NK-92 treated with Interleukin-12 subunit alpha and Interleukin-12 subunit beta, amount 100 ng/mL, for 24 hours (cell line): ENCODE measurements at places on chromosomes 5 and 9.

DNA sequence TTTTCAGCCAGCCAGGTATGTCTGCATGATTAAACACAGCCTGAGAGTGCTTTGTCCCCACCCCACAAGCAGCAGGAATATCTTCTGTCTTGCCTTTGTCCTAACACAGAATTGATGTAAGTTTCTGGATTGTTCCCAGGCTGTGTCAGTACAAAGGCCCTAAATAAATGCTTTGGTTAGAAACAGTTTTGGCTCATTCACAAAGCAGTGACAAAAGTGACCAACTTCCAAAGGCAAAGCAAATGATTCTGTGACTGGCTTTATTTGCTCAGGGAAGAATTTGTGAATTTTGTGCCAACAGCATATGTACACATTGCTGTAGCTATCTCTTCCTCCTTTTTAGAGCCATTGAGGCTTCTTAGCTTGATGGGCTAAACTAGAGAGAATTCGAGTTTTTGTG, 133.7 kb downstream of the PLPPR1 start:
- no peak for DNase-seq

DNA sequence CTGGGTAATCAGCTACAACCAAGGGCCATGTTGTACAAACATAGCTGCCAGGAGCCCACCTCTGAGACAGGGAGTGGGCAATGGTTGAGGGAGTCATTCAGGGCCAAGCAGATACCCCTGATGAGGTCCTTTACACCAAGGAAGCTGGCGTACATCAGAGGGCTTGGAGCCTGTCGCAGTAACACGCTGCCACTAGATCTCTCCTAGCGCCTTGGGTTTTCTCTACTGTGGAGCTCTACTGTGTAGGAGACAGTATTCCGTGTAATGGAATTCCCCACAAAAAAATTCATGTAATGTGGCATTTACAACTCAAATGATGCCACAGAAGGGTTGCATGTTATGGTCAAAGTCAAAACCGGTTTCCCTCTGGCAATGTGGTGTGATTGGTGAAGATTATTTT, 41.4 kb upstream of the CRB2 start:
- no peak for DNase-seq

DNA sequence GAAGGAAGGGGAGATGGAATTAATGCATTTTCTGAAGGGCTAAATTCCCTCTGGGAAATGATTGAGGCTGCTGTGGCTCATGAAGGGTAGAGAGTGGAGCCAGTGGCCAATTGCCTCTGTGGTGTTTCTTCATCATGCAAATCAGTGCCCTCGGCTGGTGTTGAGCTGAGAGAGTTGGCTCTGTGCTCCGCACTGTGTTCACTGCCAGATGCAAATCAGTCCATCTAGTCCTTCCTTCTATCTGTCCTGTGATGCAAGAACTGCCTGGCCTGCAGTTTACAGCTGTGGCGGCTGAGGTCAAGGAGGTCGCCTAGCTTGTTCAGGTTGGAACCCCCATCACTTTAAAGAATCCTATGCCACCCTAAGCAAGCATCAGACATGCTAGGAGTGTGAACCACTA, 6.0 kb downstream of the TMEM171 start:
- DNase-seq = no peak

GRCh38 chr9:133674091-133674490, 37.9 kb downstream of the DBH start:
- no peak for DNase-seq

- DNase-seq = no peak
These were observed 1.5 kb upstream of the LYSMD3 start for GRCh38 chr5:90530736-90531487.

DNA sequence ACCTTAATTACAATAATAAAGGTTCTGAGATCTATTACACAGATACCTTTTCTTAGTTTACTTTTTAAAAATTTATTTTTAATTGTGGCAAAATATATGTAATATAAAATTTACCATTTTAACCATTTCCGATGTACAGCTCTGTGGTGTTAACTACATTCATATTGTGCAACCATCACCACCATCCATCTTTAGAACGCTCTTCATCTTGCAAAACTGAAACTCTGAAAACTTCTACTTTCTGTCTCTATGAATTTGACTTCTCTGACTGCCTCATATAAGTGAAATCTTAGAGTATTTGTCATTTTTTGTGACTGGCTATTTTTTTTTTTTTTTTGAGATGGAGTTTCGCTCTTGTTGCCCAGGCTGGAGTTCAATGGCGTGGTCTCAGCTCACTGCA, 26.8 kb downstream of the WWC1 start:
- no peak for DNase-seq

DNA sequence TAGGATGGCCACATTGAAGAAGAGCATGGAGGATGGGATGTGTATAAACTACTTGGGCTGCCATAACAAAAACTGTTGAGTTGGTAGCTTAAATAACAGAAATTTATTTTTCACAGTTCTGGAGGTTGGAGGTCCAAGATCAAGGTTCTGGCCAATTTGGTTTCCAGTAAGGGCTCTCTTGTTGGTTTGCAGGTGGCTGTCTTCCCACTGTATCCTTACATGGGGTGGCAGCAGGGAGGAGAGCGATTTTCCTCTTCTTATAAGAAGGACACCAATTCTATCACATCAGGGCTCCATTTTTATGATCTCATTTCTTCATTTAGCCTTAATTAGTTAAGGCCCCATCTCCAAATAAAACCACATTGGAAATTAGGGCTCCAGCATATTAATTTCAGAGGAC, 465.7 kb downstream of the GADD45G start:
- no peak for DNase-seq

DNA sequence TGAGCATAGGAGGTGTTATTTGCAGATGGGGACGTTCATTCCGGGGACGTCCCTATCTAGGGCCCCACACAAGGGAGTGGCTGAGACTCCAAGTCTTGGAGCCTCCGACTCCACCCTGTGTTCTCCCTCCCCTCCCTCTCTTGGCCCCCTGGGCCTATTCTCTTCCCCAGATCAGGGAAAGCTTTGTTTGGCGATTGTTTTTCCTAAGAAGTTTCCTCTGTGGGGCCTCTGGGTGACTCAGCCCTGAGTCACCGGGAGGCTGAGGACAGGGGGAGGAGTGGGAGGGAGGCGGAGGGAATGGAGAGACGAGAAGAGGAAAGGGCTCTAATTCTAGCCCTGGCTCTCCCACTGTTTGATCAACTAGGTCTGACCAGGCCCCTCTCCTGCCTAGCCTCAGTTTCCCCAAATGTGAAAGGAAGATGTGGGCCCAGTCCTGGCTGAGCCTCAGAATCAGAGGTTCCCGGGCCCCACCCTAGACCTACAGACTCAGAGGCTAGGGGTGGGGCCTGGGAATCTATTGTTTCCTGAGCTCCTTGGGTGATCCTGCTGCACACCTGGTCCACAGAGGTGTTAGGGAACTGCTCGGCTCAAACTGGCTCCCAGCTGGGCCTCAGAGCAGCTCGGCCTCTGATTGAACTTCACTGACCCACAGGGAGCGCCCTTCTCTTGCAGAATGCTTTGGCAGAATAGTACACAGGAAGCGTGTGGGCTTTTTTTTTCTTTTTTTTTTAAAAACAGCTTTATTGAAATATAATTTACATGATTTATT, 19.2 kb downstream of the GSN start:
- DNase-seq = no peak

DNA sequence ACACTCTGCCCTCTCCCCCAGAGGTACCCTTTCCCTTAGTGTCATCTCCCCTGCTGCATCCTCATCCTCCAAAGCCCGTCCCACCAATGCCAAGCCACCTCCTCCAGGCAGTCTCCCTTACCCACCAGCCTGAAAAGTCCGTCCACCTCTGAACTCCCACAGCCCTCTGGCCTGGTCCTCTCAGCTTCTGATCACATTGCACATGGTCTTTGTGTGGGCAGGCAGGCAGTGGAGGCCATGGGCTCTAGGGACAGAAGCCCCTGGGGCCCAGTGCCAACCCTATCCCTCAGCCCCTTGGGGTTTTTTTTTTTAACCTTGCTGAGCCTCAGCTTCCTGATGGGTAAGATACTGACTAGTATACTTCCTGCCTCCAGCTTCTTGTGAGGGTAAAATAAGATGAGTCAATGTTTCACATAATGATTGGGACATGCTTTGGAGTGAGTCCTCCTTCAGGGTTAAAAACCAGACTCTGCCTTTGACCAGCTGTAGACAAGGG, 19.4 kb downstream of the CSF1R start:
- DNase-seq = no peak

GRCh38 chr9:18463991-18464390, 10.0 kb upstream of the ADAMTSL1 start:
- DNase-seq = no peak

GRCh38 chr9:378263-378662, 163.6 kb downstream of the DOCK8 start:
- no peak for DNase-seq

DNA sequence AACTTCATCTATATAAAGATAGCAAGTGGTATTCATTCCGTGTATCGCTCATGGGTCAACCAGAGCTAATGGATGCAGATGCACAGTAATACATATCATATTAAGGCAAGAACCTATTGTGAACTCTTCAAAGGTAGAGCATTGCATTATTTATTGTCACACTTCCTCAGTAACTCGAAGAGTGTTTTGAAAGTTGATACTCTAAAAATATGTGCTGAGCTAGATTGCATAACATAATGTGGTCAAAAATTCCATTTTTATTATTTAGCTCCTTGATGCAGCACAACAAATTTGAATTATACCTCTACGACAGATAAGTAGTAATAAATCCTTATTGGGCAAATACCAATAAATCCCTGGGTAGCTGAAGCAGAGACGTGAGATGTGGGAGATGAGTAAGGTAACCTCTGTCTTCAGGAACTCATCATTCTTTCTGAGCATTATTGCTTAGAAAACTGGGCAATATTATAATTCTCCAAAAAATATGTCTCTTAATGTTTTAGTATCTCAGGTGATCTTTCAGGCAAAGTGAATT, 70.3 kb downstream of the CDH18 start:
- no peak for DNase-seq

GRCh38 chr9:21317956-21318923, 13.1 kb upstream of the IFNA5 start:
- DNase-seq = no peak

GRCh38 chr9:93905473-93906133, 49.6 kb downstream of the BARX1 start:
- no peak for DNase-seq

GRCh38 chr9:86202338-86202882, 57.0 kb downstream of the C9orf153 start:
- no peak for DNase-seq

GRCh38 chr5:6859023-6859422, 145.8 kb downstream of the TENT4A start:
- DNase-seq = no peak

DNA sequence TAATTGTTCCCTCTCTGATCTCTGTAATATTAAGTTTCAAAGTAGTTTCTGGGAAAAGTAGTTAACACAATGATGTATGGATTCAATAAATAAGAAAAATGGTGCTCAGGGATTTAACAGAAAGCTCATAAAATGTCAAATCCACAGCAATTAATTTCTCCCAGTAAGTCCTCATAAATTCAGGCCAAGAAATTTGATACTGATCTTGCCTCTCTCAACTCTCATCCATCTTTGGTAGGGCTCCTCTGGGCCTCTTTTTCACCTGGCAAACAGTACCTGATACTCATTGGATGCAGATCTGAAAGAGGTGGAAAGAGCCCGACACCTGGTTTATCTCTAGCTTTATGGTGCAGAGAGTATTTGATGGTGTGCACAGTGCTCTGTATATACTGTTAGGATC, 106.1 kb downstream of the STK32A start:
- DNase-seq = no peak

DNA sequence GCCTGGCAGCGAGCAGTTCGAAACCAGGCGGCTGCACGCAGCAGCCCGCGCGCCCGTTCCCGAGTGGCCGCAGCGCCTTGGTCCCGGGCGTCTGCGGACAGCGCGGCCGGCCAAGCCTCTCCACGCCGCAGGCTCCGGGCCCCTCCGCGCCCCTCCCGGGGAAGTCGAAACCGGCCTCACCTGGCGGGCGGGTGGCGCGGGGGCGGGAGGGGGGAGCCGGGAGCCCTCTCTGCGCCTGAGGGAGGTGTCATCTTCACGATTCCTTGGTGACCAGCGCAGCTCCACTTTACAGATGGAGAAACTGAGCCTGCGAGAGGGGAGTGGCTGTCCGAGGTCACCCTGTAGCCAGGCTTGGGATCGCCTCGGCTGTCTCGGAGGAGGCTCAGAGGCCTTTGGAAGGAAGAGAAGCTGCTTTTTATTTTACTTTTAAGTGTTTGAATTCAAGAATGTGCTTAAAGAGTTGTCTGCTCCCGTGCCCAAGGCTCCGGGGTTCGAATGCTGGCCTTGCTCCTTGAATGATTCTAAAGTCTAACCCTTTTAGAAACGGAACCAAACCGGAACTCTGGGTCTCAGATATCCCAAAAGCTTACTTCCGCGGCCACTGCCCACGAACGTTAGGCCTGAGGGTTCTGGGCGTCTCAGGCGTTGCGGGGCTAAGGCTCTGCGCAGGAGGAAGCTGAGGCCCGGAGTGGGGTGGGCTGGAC, 662 bp downstream of the SUSD3 start:
- DNase-seq = no peak

DNA sequence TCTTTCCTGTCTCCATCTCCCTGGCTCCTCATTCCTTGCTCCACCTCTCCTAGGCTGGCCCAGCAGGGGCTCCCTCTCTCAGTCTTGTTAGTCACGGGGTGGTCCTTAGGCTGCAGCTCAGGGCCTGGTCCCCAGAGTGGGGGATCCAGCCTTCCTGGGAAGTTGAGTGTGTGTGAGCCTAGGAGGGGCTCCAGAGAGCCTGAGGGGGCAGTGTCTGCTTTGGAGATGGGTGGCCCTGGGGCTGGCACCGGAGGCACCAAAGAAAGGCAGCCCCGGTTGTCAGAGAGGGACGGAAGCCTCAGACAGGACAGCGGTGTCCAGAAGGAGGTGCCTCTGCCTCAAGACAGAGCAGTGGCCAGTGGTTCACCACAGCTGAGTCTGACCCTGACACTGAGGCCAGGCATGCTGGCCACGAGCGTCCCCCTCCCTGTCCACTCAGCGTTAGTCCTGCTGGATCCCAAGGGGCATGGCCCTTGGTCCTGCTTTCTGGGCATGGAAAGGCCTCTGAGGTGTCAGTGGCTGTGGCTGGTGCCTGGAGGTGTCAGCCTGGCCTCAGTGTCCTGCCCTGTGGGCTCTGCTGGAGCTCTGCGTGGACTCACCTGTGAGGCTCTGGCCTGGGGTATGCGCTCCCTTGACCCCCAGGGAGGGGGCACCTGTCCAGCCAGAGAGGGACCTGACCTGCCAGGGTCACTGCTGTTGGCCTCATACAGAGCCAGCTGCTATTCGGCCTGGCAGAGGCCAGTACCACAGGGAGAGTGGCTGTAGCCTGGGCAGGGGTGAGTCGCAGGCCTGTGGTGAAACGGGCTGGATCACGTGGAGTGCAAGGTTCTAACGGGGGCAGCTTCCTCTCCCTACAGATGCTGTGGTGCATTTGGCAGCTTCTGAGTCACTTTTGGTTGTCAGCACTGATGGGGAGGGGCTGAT, 130.6 kb downstream of the CACNA1B start:
- DNase-seq = peak; percentile 19
